ENCODE measurements at places on chromosomes 2 and 18.

GRCh38 chr18:44893045-44893706 lies 212.5 kb downstream of the SETBP1 start:
- DNase-seq = no peak

DNA sequence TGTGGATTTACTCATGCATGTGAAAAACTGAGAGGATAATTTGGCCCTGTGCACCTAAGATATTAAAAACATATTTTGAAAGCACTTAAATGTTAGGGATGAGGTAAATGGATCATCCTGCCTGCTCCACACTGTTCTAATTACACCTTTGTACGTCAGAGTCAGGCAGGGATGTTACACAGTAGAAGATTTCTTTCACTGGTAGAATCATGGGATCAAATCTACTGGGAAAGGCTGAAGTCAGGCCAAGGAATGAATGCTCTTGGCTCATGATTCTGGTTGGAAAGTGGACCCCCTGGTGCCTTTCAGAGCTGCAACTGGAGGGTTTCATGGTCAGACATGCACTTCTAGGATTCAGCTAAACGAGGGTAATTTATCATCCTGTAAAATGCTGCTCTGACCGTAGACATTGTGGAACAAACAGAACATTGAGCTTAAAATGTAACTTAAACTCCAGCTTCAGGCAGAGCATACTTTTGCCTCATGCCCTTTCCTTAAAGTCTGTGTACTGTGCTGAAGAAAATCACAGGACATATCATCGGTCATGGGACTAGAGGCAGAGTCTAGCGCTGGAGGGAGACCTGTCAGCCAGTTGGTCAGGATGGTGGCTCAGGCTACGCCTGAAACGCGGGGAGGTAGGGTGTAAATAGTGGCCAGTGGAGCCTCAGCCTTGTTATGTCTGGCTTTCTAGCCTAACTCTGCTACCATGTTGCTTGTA lies 4.9 kb downstream of the KCNE4 start:
- DNase-seq = no peak

GRCh38 chr18:77346208-77346810 lies 96.7 kb downstream of the GALR1 start:
- no peak for DNase-seq

DNA sequence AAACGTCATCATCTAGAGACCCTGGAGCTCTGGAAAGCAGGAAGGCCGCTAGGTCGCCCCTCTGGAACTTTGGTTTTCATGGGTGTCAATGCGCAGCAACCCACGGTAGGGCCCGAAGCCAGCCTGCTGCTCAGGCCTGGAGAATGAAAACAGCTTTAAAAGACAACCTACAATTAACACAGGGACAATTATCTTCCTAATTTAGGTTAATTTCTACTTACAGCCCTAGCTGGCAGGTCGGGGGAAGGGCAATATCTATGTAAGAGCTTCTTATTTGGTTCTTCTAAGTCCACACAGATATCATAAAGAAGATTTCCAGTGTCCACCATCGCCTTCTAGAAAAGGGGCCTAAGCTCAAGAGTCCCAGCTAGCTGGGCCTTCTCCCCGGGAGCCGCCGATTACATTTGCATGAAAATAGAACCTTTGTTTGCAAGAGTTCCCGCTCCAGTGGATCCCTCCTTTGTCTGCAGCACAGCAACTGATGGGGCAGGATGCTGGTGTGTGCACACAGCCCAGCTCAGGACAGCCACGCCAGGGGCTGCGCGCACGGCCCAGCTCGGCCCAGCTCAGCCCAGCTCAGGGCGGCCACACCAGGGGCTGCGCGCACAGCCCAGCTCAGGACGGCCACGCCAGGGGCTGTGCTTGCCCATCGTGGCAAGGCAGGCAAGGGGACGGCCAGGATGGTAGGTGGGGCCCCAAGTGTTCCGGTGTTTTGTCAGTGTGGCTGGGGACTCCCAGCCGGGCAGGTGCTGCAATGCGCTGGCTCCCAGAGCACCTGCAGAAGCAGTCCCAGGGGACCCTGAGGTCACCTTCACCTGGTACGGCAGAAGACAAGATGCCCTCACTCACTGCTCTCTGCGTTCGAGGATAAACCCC lies 109.1 kb downstream of the HDAC4 start:
- peak; percentile 93 for DNase-seq

GRCh38 chr2:85327160-85327821 lies 498 bp downstream of the TGOLN2 start:
- no peak for DNase-seq

GRCh38 chr18:64027931-64028695 lies 58.2 kb downstream of the SERPINB8 start:
- DNase-seq = no peak

GRCh38 chr2:221001381-221001801 lies 570.7 kb downstream of the EPHA4 start:
- DNase-seq = no peak

GRCh38 chr18:79587779-79588635 lies 91.6 kb upstream of the CTDP1 start:
- no peak for DNase-seq

DNA sequence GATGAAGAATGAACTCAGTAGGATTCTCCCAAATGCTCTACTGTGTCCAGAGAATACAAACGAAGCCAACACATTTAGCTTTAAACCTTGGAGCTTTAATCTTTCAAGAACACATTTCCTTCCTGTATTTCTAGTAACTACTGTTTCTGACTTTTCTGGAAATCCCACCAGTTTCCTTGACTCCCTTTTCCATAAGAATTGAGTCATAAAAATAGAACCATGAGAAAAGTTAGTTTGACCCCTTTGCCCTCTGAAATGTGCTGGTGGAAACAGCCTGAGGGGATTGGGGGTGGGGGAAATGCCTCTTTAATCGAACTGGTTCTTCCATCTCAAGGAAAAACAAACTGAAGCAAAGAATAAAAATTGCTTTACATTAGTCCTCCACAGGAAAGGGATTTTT lies 123.9 kb downstream of the TMEM17 start:
- DNase-seq = no peak

- no peak for DNase-seq
These were observed 111.4 kb downstream of the SLC39A10 start for GRCh38 chr2:195768431-195768830.

- no peak for DNase-seq
These were observed 17.5 kb downstream of the PECR start for GRCh38 chr2:216064014-216064630.

DNA sequence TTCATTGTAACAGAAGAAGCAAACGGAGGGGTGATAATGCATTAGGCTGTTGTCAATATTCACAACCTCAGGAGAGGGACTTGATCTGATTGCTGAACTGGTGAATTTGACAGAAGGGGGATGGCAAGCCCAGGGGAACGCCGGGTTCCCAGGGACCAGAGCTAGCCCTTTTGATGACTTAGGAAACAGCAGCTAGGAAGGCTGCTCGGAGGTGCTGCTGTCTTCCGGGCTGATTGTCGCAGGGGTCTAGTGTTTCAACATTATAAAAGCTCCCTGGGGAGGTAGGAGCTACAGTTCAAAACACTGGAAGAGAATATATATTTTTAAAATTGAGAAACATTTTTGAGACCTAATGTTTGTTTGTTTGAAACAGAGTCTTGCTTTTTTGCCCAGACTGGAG lies 47.3 kb downstream of the CD8B2 start:
- peak; percentile 43 for DNase-seq

DNA sequence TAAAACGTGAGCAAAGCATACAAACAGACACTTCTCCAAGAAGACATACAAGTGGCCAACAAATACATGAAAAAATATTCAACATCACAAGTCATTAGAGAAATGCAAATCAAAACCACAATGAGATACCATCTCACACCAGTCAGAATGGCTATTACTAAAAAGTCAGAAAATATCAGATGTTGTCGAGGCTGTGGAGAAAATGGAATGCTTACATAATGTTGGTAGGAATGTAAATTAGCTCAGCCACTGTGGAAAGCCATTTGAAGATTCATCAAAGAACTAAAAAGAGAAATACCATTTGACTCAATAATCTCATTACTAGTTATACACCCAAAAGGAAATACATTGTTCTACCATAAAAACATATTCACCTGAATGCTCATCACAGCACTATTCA lies 825.7 kb downstream of the SUCLG1 start:
- no peak for DNase-seq

DNA sequence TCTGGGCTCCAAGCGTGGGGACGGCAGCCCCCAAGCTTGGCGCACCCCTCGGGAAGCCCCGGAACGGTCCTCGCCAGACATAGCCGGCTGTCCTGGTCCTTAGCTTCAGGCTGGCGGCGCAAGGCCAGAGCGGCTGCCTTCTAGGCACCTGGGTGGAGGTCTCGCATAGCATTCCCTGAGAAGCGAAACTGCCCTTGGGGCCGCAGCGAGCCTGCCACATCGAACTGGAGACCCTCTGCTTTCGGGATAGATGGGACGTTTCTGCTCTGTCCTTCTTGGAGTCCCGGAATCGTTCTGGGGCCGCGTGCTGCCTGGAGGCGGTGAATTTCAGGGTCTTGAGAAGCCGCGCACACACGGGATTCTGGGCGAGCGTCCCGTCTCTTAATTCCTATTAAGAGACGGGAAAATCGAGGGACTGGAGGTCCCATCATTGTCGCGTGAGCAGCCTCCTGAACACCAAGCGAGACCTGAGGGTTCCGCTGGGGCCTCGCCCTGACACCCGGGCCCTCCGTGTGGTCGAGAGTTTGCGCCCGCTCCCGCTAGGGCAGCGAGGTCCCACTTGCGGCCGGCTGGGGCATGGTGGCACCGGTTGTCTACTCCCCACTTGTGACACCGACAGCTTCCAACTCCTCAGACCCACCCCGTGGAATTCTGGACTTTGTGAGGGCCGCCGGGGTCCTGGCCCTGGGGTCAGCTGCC lies 9.7 kb upstream of the EN1 start:
- peak; percentile 70 for DNase-seq

DNA sequence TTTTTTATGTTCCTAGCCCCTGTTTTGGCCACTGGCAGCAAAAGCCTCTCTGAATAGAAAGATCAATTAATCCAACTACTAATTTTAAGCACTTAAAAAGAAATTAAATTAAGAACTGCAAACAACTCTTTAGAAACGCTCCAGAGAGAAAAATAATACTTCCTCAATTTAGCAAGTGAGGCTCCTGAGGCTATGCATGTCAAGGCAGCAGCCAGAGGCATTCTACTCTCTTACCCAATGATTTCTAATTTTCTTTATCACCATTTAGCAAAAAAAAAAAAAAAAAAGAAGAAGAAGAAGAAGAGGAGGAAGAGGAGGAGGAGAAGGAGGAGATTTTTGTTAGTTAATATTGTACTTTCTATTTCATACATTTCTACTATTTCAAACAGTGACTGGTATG lies 68.5 kb downstream of the TMEM237 start:
- no peak for DNase-seq

GRCh38 chr2:228949831-228950230 lies 321.3 kb downstream of the PID1 start:
- DNase-seq = no peak

DNA sequence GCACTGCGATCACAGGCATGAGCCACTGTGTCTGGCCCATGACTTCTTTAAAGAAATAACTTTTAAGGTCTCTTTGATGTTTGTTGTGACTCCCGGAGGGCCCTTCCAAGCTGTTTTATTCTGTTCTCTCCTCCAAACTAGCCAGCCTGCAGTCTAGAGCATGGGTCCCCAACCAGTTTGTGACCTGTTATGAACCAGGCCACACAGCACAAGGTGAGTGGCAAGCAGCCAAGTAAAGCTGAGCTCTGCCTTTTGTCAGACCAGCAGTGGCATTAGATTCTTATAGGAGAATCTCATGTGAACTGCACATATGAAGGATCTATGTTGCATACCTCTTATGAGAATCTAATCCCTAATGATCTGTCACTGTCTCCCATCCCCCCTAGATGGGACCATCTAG lies 223.9 kb upstream of the RGPD4 start:
- no peak for DNase-seq

DNA sequence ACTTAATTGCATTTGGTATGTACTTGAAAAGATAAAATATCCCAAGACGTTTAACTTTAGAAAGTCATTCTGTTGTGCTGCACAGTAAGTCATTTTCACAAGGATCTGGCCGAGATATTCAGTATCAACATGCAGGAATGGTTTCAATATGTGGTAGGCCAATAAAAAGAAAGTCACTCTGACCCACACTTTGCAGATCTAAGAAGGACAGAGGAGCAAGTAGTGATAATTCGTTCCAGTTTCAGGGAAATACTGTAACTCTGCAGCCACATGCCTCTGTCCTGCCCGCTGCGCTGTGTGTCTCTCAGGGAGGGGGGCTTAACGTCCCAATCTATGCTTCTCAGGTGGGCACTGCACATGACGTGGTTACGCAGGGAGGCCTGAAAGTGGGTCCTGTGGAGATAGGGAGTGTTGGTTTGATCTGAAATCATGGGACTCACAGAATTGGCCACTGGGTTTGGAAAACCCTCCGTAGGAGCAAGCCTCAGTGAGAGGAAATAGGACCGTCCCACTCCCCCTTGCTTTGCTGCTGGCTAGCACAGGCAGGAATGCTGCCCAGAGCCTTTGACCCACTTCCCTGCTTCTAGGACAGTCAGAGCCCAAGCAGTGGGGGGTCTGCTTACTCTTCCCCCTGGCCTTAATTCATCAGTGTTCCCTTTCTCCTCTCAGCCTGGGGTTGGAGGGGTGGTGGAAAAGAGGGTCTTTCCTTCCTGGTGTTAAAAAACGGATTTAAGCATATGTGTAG lies 314.7 kb upstream of the SPRED2 start:
- peak; percentile 30 for DNase-seq

DNA sequence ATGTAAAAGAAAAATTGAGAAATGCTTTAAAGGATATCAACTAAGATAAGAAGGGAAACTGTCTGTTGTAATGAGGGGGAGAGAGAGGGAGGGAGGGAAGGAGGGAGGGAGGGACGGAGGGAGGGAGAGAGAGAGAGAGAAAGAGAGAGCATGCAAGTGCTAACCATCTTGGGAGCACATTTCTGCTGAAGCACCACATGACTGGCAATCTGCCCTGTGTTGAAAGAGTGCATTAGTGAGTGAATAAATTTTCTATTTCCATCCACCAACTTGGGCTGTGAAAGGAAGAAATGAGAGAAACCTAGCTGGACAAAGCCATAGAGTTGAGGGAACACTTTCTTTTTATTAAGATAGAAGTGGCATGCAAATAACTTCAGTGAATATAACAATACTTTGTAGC lies 110.7 kb downstream of the TMX3 start:
- DNase-seq = no peak

DNA sequence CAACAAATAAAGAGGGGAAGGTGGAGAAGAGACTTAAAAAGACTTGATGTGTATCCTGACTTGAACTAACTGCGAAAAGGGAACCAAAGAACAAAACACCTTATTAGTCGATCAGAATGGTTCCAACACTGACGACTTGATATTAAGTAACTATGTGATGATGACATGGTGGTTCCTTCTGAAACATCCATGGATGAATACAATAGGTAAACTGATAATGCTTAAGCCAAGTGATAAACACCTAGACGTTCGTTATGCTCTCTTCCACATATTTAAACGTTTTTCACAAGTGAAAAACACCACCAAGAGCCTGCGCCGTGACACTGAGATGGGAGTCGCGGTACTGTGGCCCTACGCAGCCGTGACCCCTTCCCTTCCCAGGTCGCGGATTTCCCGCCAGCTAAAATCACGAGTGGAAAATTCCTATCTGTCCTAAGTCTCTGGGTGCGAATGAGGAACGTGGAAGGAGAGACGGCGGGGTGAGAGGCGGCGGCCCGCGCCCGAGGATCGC lies 797 bp downstream of the TTC32 start:
- no peak for DNase-seq

Measured in H7 (cell line).